Stimulated activated naive CD4-positive, alpha-beta T cell treated with Interleukin-2 at 50 U/mL for 16 hours (primary cell): ENCODE measurements at places on chromosomes 12 and 14.

DNA sequence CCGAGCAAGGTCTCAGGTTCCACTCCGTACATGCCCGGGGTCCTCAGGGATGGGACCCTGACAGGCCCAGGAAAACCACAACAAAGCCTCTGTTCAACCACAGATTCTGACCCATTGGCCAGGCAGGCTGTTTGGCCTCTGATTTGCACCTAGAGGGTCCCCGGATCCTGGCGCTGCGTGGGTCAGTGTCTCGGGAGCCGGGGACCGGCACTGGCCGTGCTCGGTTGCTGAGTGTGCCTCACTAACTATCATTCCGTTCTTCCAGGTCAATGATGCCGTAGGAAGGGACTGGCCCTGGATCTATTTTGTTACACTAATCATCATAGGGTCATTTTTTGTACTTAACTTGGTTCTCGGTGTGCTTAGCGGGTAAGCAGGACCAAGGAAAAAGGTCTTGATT is 290.2 kb upstream of the FKBP4 start:
- DNase-seq = no peak

DNA sequence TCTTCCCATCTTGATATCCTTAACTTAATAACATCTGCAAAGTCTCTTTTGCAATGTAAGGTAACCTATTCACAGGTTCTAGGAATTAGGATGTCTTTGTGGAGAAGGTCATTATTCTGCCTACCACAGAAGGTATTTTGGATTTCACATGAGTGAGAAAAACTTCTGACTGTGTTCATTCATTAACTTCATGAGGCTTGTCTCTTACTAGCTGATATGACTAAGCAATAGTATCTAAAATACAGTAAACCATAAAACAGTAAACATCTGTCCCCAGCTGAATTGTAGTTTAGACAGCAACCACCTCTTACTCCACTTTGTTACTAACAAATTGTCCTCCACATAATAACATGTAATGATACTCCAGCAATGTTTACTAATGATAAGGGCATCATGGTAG is 198.1 kb downstream of the SEC23A start:
- DNase-seq = no peak

DNA sequence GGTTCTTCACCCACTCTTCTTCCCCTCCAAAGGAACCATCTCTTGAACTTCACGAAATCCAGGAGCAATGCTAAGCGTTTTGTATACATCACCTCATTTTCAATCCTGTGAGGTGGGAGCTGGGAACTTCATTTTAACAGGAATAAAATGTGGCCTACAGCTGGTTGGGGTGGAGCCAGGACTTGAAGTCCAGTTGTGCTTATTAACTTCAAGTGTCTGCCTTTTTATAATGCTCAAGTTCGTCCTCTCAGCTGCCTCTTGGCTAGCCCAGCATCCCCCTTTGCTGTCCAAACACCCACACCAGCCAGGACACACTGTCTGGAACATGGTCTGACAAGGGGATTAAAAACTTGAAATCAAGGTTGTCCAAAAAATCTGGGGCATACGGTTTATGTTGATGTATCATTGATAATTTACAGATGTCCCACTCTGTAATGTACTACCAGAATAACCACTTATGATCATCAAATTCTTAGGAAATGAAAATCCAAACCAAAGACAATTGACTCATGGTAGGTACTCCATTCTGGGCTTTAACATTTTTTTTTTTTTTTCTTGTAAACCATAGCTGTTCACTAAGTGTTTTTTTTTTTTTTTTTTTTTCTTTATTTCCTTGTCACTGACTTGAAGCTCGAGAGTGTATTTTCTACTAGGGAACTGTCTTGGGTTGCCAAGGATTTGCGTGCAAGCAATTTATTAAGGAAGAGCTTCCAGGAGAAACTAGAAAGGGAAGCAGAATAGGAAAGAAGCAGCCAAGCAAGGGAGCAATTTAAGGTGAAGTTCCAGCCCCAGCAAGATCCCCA is 252.3 kb downstream of the EFCAB11 start:
- no peak for DNase-seq

DNA sequence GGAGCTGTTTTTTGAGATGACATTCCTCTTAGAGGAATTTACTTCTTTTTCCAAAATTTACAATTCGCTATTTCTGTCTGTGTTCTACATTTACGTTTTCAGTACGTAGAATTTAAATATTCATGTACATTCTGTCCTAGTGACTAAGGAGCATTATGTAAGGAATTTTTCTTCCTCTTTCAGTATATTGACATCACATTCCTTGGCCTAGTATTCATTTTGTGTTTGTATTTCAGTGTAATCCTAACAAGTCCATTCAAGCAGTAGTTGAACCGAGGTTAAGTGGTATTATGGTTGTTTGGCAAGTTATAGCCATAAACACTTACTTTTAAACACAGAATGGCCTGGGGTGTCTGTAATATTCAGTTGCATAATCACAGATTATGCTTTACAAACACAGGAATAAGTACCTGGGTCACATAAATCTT is 465.2 kb downstream of the PCNX1 start:
- DNase-seq = no peak

DNA sequence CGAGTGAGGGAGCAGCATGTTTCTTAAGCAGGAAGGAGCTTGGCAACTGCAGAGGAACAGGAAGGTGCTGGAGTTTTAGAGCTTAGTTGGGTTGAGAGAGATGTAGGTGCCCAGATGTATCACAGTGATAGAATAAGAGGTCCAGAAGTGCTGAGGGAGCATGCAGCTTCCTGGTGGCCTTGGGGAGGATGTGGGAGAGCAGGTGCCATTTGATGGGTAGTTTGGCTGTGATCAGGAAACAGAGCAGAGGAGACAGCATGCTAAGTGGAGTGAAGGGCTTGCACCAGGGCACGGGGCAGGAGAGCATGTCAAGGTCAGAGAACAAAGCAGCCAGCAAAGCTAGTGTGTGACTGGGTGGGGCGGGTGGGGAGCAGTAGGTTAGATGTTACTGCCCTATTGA is 74.8 kb downstream of the PAPOLA start:
- no peak for DNase-seq

DNA sequence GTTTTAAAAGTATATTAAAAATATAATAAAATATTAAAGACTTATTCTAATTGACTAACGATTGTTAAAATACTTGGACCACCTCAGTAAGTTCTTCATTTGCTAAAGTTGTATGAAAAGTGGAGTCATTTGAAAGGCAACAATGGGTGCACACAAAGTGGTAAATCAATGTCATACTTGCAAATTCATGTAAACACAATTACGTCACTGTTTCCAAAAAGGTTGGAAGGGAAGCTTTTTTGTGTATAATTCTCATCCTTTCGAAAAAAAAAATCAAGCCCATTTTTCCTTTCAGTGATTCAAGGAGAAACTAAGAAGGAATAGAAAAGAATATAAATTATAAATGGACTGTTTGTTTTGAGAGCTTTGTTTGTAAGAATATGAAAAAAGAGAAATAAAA is 166.2 kb downstream of the PIK3C2G start:
- DNase-seq = no peak

- DNase-seq = no peak
Measured at GRCh38 chr14:102943979-102944378, 21.5 kb downstream of the AMN start.
